ENCODE measurements at places on chromosomes 2 and 18. TPM values are rescaled to one million over a fixed set of nuclear protein-coding genes. Genes with fewer than 3 reads are reported as not detected.

Gene SLC38A11
- total RNA-seq: not detected

Gene MAP3K19
- not detected for total RNA-seq

DNA sequence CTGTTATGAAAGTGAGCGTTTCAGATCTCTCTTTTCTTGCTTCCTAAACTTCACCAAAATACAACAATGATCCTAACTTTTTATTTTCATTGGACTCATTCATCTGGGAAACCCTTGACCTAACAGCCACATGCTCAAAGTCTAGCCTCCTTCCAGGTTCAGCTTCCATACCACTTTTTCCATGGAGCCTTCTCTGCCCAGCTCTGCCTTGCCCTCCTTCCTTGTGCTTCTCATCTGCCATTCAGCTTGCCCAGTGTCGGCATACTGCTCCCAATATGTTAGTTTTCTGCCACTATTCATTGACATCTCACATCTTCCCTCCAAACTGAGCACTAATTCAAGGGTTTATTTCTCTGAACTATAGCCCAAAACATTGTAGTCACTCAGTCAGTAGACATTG, 214.7 kb downstream of the RAD51AP2 start:
- peak; percentile 66 for DNase-seq

GRCh38 chr2:217791551-217791950, 211.2 kb downstream of the TNS1 start:
- DNase-seq: no peak

GRCh38 chr2:203225423-203226039, 13.3 kb upstream of the CYP20A1 start:
- peak; percentile 13 for DNase-seq

- peak; percentile 65 for DNase-seq
These were observed 208.2 kb upstream of the CHAC2 start for GRCh38 chr2:53559302-53559966.

DNA sequence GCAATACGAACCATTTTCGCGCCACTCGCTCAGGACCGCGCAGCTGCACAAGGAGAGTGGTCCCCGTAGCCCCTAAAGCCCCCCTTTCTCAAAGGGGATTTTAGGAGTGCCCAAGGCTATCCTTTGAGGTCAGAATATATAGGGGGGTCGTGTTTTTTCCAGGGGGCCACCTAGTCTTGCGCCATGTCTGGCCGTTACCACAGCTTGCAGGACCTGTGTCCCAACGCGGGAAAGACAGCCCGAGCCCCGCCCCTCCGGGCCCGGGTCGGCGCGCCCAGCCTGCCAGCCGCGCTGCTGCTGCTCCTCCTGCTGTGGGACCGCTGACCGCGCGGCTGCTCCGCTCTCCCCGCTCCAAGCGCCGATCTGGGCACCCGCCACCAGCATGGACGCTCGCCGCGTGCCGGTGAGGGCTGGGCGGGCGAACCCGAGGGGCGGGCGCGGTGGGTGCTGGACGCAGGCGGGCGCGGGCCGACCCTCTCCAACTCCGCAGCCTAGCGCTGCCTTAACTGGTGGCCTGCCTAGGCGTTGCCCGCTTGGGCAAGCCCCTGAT, at the start of gene CDCA7:
CDCA7 (plus strand) TSS at position 291 of the 550 bp plus-strand sequence; CDS start at position 383, 92 bp downstream.
- peak; percentile 23 for DNase-seq

DNA sequence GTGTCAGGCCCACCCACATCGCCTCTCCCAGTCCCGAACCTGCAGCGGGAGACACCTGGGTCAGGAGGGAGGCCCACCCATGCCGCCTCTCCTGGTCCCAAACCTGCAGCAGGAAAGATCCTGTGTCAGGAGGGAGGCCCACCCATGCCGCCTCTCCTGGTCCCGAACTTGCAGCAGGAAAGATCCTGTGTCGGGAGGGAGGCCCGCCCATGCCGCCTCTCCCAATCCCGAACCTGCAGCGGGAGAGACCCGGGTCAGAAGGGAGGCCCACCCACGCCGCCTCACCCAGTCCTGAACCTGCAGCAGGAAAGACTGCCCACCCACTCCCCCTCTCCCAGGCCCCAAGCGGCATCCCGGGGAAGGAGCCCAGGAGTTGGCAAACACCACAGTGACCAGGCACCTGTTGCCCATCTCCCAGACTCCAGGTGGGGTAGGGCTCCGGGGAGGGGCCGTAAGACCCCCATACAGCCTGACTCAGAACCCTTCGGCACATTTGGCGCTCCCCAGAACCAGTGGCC, 7.8 kb downstream of the SLC66A2 start:
- no peak for DNase-seq
